Natural killer cell (primary cell): ENCODE measurements at places on chromosomes 1 and 21. TPM values are rescaled to one million over a fixed set of nuclear protein-coding genes. Genes with fewer than 3 reads are reported as not detected.

DNA sequence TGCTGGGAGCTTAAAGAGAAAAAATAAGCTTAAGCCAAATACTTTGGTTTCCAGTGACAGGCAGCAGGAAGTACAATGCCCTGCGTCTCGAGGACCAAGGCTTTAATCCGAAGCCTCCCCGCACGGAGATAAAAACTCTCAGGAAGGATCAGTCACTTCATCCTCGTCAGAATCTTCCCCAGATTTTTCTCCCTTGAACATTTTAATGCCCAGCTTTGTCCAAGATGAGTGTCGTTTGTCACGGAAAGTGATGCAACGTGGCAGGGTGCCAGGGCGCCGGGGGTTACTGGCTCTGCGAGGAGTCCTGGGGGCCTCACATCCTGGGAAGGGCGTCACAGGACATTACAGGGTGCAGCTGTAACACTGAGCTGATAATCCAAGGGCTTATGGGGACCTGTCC, 25.2 kb upstream of the PCBP3 start:
- DNase-seq, result no peak

- no peak for DNase-seq
These were observed 33.8 kb upstream of the FGGY start for GRCh38 chr1:59263111-59263510.

DNA sequence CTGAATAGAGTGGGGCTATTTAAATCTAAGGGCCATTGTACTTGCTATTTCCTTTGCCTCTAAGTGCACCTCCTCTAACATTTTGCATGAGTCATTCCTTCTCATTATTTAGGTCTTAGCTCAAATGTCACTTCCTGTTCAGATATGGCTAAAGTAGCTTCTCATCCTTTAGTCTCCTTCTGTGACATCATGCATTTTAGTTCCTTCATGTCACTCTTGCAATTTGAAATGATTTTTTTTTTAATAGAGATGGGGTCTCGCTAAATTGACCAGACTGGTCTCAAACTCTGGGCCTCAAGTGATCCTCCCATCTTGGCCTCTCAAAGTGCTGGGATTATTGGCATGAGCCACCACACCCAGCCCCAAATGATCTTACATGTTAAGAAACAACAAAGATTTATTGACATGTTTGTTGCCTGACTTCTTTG, 6.6 kb downstream of the TBX19 start:
- DNase-seq, result no peak

The GNAT2 gene
- total RNA-seq, result not detected

The MAB21L3 gene
- total RNA-seq, result not detected

DNA sequence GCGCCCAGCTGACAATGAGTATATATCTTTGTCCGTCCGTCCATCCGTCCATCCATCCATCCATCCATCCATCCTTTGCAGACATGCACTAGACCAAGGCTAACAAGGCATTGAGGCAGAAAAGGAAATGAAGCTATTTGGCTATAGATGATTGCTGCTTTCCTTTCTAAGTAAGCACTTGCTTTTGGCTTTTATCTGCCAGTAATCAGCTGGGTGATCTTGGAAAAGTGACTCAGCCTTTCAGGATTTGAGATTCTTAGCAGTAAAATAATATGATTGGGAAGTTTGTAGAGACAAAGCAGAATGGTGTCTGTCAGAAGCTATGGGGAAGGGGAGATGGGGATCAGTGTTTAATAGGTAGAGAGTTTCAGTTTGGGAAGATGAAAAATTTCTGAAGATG, 22.7 kb downstream of the ZFYVE9 start:
- DNase-seq, result no peak

The CD1E gene
- total RNA-seq, result not detected

GRCh38 chr21:44552136-44552535, 831 bp upstream of the KRTAP10-2 start:
- no peak for DNase-seq

- no peak for DNase-seq
These were observed 70.3 kb downstream of the ABCA4 start for GRCh38 chr1:94050675-94051074.

The C1orf141 gene
- total RNA-seq, result not detected

- no peak for DNase-seq
These were observed 4.7 kb upstream of the SPRR3 start for GRCh38 chr1:152996633-152997400.

DNA sequence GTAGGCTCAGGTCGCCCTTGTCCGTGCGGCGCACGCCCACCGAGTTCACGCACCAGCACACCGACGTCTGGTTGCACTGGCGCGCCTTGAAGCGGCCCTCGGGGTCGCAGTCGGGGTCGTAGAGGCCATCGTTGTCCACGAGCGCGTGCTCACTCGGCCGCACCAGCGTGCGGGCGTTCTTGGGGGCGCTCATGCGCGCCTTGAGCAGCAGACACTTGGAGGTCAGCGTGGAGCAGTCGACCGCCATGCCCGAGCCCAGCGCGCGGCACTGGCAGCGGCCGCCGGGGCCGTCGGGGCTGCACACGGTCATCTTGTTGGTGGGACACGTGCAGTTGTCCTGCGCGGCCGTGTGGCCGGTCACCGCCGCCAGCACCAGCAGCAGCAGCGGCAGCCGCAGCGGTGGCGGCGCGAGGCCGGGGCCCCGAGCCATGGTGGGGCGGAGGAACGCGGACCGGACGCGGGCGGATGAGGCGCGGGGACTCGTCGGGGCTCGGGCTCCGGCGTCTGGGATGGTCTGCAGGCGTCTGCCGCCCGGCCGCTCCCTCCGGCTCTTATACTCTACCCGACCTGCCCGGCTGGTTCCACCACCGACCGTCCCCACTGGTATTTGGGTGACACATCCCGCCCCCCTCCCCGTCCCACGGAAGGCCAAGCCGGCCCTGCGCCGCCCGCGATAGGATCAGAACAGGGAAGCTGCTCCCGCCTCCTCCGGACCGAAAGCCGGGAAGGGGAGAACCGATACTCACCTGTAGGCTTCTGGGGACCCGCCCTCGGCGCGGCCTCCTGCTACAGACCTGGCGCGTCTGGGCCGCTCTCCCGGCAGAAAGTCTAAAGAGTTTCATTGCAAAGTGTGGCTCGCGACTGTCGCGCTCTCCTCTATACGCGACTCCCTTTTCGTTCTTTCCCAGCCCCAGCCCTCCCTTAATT, at the start of gene TACSTD2:
TACSTD2 (minus strand) TSS at position 526 of the 927 bp plus-strand sequence; CDS start at position 430, 96 bp downstream.
- no peak for DNase-seq

The THEM5 gene
- not detected for total RNA-seq

GRCh38 chr1:67097305-67097704, 37.5 kb downstream of the C1orf141 start:
- DNase-seq, result no peak

The SELP gene
- total RNA-seq, result 5.4 TPM

GRCh38 chr1:7229186-7229585, 443.9 kb downstream of the CAMTA1 start:
- no peak for DNase-seq

GRCh38 chr1:7346600-7347570, 424.2 kb upstream of the VAMP3 start:
- DNase-seq, result no peak

GRCh38 chr1:116284819-116285390, 88.1 kb upstream of the ATP1A1 start:
- no peak for DNase-seq

GRCh38 chr1:201681375-201681774, 142.4 kb downstream of the NAV1 start:
- DNase-seq, result no peak

DNA sequence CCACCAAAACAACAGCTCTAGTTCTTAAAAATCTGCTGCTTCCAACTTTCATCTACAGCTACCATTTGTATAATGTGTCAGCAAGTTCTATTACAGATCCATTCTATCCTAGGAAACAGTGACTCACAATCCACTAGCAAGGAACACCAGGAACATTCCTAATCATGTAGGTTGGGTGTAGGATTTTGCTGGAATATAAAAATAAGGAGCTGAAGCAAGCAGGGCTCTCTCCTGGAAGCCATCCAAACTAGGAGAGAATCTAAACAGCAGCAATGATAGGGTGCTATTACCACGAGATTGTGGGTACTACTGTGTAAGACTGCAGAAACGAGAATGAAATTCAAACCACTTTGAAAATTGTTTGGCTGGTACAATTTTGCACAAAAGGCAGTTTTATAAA, 135.0 kb downstream of the PTPN14 start:
- no peak for DNase-seq

The GNG4 gene
- not detected for total RNA-seq

GRCh38 chr1:57908147-57908890, 484.5 kb upstream of the DAB1 start:
- DNase-seq, result no peak

GRCh38 chr1:50109647-50110075, 941 bp downstream of the ELAVL4 start:
- DNase-seq, result no peak

The CLEC20A gene
- total RNA-seq, result not detected

GRCh38 chr1:113118266-113118665, 45.3 kb downstream of the LRIG2 start:
- no peak for DNase-seq

The UQCRHL gene
- total RNA-seq, result 1.2 TPM

The HIVEP3 gene
- total RNA-seq, result 35.2 TPM

- DNase-seq, result no peak
These were observed 65.0 kb upstream of the FAM20B start for GRCh38 chr1:178960482-178961240.

The PGBD5 gene
- total RNA-seq, result not detected

DNA sequence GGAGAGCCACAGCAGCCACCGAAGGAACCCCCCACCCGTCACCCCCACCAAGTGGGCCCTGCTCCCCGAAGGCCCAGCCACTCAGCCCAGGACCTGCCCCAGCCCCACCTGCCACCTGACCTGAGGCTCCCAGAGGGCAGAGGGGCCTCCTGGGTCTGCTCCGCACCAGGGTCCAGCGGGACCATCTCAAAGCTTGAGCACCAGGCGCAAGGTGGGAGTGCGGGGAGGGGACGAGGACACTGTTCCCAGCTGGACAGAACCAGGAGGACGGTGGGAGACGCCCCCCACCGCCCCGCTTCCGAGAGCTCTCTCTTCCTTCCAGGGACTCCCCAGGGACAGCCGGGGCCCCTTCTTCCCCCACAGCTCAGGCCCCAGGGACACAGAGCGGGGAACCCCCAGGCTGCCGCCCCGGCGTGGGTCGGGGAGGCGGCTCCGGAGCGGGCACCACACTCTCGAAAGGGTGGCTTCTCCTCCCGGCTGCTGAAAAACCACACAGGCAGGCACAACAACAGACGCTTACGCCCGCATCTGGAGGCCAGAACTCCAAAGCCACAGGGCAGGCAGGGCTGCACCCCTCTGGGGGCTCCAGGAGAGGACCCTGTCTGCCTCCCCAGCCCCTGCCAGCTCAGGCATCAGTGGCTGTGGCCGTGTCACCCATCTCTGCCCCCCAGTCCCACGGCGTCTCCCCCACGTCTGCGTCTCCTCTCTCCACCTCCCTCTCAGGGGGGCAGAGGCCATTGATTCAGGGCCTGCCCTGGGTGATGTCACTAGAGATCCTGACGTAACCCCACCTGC, 1.9 kb upstream of the TTLL10 start:
- DNase-seq, result peak; percentile 24

The NECAP2 gene
- total RNA-seq, result 73.0 TPM

- DNase-seq, result no peak
These were observed 1.6 kb downstream of the MFAP2 start for GRCh38 chr1:16978567-16979474.

DNA sequence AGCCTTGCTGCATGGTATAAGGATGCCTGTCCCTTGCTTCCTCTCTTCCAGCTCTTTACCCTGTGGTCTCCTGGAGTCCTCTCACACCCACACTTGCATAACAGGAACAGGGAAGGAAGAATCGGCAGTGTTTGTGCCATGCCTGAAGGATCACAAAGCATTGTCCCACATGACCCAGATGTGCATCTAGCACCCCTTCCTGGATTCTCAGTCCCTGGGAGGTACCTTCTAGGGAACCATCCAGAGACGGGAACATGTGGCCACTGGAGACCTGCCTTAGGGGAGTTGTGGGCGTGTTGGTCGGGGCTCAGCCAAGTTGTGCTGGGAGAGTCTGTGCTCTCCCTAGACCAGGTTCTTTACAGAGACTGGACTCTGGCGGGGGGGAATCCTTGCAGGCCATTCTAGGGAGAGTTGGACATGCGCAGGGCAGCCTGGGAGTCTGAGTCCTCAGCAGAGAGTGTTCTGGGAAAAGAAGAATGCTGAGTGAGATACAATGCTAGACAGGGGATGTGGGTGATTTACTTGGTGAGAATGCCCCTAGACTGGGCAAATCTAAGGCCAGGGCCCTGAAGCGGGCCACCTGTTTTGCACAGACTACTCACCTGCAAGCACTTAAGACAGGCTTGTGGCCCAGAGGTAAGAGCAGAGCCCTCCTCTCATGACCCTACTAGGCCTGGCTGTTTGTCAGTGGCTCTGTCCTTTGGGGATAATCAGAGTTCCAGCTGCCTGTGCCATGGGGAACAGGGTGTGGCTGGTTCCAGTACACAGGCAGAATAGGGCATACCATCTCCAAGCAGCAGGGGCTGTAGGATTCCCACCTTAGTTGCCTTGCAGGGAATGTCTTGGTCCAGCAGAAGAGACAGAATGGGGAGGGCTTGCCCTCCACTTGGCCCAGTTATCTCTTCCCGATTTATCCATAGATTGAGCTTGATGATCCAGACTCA, 89.8 kb downstream of the MAN1C1 start:
- DNase-seq, result no peak

The TEKT2 gene
- total RNA-seq, result 0.24 TPM

The CYB561D1 gene
- 21.1 TPM for total RNA-seq

DNA sequence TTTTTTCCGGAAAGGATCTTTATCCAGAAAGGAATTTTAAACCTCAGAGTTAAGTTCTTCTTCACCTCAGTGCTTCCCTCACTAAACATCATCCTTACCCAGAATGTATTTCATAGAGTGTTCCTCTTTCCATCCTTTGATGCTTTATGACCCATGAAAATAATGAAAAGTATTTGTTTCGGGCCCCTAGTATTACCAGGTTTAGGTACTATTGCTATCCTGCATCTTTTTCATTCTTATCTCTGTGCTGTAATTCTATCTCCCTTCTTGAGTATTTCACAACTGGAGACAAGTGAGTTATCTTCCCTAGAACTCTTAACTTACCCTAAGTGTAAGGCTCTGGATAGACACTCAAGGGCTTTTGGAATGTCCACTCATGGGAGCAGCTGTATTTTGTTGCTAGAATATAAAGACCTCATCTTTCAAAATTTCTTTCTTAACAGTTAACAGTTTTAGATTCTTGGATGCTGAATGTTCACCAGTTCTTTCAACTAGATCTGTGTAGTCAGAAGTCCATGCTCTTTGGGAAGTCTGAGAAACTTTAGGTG, 26.2 kb downstream of the UCK2 start:
- no peak for DNase-seq

DNA sequence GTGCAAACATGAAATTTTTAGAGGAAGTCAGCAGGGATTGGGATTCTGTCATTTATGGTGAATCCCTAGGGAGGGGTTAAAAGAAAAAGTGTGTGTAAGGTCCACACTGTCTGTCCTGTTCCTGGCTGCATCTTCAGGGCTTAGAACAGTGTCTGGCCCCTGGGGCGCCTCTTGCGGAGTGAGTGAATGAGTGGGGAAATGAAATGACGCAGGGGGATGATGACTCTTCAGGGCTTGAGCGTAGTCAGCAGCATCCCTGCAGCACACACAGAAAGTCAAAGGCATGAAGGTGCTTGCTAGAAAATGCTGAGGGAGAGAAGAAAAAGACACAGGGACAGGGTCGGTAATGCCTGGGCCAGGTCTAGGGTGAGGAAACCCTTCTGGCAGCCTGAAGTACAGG, 57.8 kb downstream of the PGBD5 start:
- DNase-seq, result no peak
